A549 treated with Mapracorat at 1 μM for 4 hours (cell line): ENCODE measurements at places on chromosomes 1 and 21. TPM values are rescaled to one million over a fixed set of nuclear protein-coding genes. Genes with fewer than 3 reads are reported as not detected.

The ANKRD45 gene
- total RNA-seq = 0.08 to 0.15 TPM (median 0.10 TPM) in 5 replicates

The IL12RB2 gene
- 0.05 to 0.18 TPM (median 0.10 TPM) in 5 replicates for total RNA-seq

The SPRR2B gene
- total RNA-seq = not detected in 5 replicates

The SPRR2G gene
- not detected in 5 replicates for total RNA-seq

The LIN28A gene
- not detected in 5 replicates for total RNA-seq

The HMCN1 gene
- 0.01 to 0.15 TPM (median 0.09 TPM) in 5 replicates for total RNA-seq

The C1orf105 gene
- not detected in 5 replicates for total RNA-seq
